Activated CD8-positive, alpha-beta memory T cell treated with anti-CD3 and anti-CD28 coated beads, Interleukin-2, amount 50 U/mL, for 48 hours (primary cell): ENCODE measurements at places on chromosomes 4 and X.

DNA sequence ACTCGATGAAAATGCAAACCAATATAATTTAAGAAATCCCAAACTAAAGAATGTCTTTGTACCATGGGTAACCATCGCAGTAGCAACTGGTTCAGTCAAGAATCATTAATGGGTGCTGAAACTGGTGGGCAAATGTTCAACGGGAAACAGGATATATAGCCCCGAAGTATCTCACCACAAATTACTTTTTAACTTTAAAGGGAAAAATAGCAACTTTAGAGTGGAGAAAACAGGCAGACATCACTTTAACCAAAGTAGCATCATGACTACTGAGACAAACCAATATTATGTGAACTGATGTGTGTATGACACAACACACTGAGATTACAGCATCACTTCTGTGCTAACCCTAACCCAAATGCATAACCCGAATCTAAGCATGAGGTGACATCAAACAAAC lies 33.8 kb upstream of the SLAIN2 start:
- no peak for DNase-seq

GRCh38 chr4:10810411-10810810 lies 125.8 kb upstream of the CLNK start:
- DNase-seq = no peak

- DNase-seq = no peak
Measured at GRCh38 chr4:5801696-5802095, 90.7 kb downstream of the EVC start.

GRCh38 chrX:41127477-41128192 lies 42.4 kb downstream of the USP9X start:
- no peak for DNase-seq

- DNase-seq = no peak
Measured at GRCh38 chr4:8189551-8190466, 9.3 kb upstream of the SH3TC1 start.

- no peak for DNase-seq
Measured at GRCh38 chr4:4859799-4860599, 534 bp downstream of the MSX1 start.

GRCh38 chr4:29718136-29718535 lies 1002.0 kb upstream of the PCDH7 start:
- DNase-seq = no peak

DNA sequence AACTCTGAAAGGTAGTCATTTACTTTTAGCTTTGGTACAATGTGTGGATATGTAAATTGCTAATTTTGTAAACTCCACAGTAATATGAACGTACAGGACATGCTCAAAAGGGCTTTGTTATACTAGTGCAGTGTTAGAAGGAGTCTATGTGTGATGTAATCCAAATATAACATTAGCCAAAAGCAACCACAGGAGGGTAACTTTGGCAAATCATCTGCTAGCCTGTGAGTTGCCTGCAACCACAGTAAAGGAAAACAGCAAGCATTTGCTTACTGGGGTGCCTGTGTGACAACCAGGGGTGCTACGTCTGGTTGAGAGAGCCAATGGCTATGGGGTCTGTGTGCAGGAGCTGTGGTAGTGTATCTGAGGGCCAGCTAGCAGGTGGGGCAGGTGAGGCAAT lies 245.8 kb downstream of the ADAMTS3 start:
- DNase-seq = no peak

DNA sequence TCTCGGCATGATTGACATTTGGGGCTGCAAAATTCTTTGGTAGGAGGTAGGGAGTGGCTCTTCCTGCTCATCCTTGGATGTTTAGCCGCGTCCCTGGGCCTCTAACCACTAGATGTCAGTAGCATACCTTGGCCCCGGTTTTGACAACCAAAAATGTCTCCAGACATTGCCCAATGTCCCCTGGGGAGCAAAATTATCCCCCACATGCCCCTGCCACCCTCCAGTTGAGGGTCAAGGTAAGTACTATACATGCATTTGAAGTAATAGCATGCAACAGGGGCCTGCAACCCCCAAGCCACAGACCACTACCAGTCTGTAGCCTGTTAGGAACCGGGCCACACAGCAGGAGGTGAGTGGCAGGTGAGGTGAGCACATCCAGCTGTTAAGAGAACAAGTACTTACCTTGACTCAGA lies 17.6 kb upstream of the KIAA1210 start:
- no peak for DNase-seq

DNA sequence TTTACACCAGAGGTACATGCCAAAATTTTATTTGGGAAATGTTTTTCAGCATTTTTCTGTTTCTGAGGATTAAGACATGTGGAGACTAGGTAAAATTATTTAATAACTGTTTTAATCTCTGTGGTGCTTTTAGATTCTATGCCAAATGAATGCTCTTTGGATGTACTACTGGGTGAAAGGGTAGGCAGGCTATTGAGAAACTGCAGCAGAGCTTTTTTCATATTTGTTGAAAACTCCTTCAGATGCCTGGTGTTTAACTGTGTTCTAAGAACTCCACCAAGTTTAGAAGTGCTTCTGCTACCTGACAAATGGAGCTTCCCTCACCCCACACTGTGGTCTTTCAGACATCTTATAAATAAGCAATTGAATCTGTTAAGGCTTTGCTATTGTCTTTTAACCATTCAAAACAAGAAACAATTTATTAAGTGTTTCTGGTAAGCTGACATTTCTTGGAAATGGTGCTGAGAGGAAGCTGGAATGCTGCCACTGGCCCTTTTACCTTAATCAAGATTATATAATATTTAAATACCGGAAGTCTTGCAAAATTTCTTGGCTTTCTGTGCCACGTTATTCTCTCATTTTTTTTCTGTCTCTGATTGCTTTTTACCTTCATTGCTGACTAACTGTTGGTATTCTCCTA lies 51.2 kb upstream of the CYSLTR1 start:
- DNase-seq = no peak

DNA sequence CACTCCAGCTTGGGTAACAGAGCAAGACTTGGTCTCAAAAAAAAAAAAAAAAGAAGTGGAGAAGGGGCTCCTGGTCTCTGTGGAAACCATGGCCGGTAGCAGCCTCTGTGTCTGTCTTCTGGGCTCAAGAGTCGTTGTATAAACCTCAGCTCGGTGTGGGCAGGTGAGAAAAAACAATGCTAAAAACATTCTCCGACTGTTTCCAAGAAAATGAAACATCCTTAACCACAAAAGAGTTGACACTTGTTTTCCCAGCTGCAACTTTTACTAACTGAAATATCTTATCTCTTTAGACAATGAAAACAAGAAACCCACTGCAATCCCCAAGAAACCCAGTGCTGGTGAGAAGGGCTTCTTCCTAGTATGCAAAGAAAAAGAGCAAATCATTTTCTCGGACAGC lies 26.2 kb downstream of the CD99 start:
- no peak for DNase-seq

DNA sequence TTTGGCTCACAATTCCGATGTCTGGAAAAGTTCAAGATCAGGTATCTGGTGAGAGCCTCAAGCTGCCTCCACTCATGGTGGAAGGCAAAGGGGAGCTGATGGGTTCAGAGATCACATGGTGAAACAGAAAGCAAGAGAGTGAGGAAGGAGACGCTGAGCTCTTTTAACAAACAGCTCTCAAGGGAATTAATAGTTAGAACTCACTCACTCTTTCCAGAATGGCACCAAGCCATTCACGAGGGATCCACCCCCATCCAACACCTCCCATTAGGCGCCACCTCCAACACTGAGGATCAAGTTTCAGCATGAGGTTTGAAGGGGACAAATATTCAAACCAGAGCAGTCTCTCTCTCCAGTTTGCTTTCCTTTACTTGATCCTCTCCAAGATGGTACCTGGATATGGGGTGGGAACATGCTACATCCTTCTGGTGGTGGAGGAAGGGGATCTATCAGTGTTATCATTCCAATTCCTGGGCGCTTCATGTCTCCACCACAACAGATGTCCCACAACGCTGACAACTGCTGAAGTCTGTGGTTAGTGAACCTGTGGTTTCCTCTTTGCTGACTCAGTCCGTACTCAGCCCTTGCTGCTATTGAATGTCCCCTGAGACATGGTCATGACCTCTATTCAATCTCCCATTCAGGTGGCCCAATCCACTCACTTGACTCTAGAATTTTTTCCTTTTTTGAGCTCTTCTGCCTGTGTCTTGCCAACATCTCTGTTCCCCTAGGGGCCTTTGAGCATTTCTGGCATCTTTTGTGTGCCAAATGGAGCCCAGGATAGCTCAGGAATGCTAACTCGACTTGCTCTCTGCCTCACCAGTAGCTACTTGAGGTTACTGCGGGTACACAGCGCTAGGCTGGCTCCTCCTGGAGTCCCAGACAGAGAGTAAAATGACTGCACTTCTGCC lies 395.2 kb downstream of the MID1IP1 start:
- DNase-seq = no peak

- DNase-seq = peak; percentile 50
Measured at GRCh38 chr4:13527192-13527980, 16.9 kb downstream of the NKX3-2 start.

- no peak for DNase-seq
Measured at GRCh38 chrX:18422325-18422724, 3.1 kb upstream of the CDKL5 start.

- DNase-seq = no peak
Measured at GRCh38 chr4:85955620-85956292, 404.1 kb downstream of the MAPK10 start.

DNA sequence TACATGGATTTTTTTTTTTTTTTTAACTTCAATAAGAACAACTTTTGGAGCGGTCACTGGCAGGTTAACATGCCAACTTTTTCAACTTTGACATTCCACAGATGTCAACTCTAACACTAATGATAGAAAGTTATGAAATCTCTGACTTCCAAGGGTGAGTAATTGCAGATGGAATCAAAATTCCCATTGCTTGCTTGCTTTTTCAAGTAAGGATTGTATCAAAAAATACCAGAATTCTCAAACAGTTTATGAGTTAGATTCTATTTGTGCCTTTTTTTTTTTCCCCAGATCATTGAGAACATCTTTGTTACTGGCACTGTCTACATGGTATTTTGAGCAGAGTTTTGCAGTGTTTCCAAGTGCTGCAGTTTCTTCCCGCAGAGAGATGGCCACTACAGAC lies 50.3 kb upstream of the OTUD4 start:
- no peak for DNase-seq

GRCh38 chr4:25092139-25092538 lies 61.4 kb upstream of the LGI2 start:
- no peak for DNase-seq

DNA sequence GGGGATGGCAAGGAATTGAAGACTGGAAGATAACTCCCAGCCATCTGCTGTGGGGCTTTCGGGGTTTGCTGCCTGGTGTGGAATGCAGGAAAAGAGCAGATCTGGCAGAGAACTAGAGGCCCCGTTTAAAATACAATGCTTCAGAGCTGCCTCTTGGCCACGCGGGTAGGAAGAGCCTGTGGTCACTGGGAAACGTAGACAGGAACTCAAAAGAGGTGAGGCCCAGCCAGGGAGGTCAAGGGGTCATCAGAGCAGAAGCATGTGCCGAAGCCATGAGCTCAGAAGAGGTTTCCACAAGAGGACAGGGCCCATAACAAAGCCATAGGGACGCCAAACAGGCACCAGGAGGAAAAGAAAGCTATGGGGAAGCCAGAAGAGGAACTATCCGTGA lies 14.5 kb upstream of the STS start:
- DNase-seq = no peak

DNA sequence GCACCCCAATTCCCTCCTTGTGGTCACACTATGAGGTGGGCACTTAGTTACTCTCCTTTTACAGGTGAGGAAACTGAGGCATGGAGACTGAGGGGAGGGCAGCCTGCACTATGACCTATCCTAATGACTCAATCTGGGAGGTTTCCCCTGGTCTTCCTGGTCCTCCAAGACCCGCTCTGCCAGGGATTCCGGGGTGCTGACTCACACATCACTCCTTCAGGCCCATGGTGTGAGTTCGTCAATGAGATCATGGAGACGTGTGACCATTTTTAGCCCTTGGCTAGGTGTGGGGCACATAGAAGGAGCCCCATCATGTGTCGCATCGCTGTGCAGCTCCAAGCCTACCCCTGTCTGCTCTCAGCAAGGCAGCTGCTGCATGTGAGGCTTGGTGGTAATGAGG lies 32.4 kb upstream of the BCOR start:
- no peak for DNase-seq

DNA sequence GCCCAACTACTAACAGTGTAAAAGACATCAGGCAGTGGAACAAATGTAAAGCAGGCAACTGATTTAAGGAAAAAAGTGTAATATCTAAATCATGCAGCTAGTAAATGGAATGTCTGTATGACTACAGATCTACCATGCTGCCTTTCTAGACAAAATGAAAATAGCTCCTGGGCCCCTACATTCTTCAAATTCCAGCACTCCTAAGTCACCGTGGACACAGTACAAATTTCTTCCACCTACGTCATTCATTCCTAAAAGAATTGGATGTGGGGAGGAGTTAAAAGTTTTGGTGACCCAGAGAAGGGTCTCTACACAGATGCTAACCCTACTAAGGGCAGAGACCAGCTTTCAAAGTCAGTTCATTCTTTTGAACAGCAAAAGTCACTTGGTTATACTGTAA lies 137.2 kb upstream of the ARHGEF9 start:
- no peak for DNase-seq

DNA sequence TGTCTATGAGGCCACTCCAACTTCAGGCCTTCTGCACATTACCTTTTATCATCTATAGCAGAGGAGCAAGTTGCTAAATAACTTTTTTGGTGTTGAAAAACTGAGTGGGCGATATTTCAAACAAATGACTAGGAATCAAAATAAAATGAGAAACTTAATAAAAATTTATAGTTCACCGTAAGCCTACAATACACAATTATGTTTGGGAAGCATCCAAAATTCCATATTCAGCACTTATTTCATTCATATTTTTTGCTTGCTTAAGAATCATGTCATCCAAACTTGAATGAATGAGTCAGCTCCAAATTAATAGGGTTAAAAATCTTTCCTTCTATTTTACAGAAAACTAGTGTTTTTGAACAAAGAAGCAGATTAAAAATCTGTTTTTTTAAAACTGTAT lies 119.1 kb downstream of the SH3RF1 start:
- no peak for DNase-seq

DNA sequence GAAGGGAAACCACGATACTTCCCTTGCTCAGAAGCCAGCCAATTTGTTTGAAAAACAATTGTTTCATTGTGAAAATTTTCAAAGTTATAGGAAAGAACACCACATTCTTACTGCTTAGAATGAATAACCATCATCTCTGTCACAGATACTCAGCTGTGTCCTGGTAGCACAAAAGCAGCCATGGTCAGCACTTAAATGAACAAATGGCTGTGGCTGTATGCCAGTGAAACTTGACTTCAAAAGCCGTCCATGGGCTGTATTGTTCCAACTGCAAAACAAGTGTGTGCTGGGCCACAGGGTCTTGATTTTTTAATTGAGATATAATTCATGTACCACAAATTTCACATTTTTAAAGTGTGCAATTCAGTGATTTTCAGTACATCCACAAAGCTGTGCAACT lies 19.6 kb downstream of the NSDHL start:
- no peak for DNase-seq

- no peak for DNase-seq
Measured at GRCh38 chr4:44652002-44652401, 577 bp upstream of the YIPF7 start.

DNA sequence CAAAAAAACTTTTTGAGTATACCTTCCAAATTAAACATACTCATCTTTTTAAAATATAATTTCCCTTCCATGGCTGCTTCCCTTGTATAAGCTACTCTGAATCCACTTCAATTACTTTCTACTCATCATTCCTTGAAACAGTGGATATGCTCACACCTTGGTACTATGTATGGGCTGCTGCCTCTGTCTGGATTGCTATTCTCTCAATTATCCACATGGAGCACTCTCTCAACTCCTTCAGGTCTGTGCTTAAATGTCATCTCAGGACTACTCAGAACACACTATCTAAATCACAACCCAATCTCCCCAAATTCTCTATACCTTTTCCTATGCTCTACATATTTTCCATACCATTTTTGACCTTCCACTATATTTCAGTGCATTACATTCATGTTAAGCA lies 898.9 kb upstream of the EPHA5 start:
- DNase-seq = no peak

GRCh38 chr4:120753854-120754253 lies 168.7 kb downstream of the PRDM5 start:
- DNase-seq = no peak
